SIG-M5 (cell line): ENCODE measurements at places on chromosomes 3 and 15.

DNA sequence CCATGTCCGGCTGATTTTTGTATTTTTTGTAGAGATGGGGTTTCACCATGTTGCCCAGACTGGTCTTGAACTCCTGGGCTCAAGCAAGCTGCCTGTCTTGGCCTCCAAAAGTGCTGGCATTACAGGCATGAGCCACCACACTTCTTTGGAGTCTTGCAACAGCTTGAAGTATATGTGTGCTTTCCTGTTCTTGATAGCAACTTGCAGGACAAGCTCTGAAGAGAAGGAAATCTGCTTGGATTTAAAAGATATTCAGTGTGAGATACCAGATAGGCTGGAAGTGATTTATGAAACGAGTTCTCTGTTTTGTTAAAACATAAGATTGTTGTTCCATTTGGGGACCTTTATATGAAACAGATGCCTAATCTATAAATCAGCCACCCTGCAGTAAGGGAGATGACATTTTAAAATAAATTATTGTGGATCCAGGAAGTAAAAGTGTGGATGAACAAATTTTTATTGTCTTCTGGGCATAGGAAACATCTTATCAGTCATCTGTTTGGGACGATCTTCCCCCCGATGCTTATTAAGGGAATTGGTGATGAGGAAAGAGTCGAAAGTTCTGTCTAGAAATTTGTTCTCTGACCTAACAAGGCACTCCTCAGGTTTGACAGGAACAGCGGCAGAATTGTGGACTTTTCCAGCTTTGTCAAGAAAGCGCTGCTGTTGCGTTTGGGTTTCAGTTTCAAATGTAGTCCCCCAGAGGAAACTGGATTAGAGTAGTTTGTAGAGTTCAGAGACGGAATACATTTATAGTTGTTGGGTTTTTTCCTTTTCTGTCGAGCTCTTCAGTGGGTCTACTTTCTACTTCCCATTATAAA, 53.7 kb upstream of the MAGI1 start:
- no peak for DNase-seq

GRCh38 chr3:114427285-114428043, 133.6 kb downstream of the TIGIT start:
- DNase-seq = no peak

GRCh38 chr3:64687781-64688604, at the start of gene ADAMTS9:
Gene ADAMTS9 (minus strand): TSS chr3:64688000. CDS start chr3:64687657, 343 bp downstream.
- no peak for DNase-seq

DNA sequence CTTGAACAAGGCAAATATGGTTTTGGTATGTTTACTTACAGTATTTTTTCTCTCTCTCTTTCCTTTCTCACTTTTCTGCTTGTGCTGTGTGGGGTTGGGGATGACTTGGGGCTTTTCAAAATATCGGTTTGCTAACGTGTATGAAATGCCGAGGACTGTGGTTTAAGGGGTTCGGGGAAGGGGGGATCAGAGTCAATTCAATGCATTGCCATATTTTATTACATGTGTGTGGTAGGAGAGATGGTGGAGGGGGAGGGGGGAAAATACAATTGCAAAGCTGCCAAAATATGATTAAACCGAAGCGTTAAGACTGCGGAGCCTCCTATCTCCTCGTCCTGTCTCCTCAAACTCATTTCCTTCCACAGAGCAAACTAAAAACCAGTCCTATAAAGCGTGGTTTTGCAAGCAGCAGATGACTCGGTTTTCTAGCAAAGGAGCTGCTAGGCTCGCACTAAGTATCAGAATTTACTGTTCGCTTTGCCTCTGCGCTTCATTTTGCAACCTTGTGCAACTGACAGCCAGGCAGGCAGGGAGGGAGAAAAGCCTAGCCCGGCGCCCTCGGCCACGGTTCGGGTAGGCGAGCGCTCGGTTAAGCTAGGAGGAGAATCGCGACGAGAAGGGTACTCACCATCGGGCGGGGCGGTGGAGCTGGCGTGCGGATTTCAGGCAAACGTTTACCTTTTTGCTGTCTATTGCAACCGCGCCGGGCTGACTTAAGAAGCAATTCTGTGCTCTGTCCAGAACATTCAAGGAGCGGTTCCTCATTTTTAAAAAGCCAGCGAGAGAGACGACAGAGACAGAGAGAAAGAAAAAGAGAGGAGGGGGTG, 4.0 kb upstream of the NR2F2 start:
- DNase-seq = peak; percentile 47

- DNase-seq = no peak
Measured at GRCh38 chr15:101171954-101172353, 79.9 kb downstream of the CHSY1 start.

- no peak for DNase-seq
Measured at GRCh38 chr15:37691911-37692310, 242.5 kb upstream of the TMCO5A start.

GRCh38 chr15:32659340-32660155, 18.0 kb downstream of the SCG5 start:
- no peak for DNase-seq

DNA sequence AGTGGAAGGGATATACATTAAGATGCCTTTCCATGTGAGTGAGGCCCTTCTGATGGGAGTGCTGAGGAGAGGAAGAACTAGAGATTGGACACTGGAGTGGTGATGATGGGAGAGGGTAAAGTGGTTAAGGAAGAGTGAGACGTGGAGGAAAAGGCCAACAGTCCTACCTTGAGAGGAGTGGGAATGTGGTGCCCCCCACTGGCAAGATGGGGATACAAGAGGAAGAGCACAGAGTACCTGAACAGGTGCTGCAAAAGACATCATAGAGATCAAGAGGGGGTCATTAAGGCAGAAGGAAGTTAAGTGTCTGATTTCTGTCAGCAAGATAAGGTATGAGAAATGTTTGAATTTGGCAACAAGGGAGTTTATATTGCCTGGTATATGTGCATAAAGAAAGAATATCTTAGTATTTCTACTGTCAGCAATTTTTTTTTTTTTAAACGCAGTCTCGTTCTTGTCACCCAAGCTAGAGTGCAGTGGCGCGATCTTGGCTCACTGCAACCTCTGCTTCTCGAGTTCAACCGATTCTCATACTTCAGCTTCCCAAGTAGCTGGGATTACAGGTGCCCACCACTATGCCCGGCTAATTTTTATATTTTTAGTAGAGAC, 34.0 kb downstream of the ARIH2 start:
- no peak for DNase-seq

- no peak for DNase-seq
Measured at GRCh38 chr3:128709038-128709437, 16.9 kb upstream of the RAB7A start.

- DNase-seq = no peak
Measured at GRCh38 chr3:105274958-105275357, 91.8 kb upstream of the ALCAM start.
